A172 (cell line): ENCODE measurements at places on chromosomes 7 and 10.

GRCh38 chr10:31612082-31612481 is 293.1 kb downstream of the ZEB1 start:
- no peak for DNase-seq

DNA sequence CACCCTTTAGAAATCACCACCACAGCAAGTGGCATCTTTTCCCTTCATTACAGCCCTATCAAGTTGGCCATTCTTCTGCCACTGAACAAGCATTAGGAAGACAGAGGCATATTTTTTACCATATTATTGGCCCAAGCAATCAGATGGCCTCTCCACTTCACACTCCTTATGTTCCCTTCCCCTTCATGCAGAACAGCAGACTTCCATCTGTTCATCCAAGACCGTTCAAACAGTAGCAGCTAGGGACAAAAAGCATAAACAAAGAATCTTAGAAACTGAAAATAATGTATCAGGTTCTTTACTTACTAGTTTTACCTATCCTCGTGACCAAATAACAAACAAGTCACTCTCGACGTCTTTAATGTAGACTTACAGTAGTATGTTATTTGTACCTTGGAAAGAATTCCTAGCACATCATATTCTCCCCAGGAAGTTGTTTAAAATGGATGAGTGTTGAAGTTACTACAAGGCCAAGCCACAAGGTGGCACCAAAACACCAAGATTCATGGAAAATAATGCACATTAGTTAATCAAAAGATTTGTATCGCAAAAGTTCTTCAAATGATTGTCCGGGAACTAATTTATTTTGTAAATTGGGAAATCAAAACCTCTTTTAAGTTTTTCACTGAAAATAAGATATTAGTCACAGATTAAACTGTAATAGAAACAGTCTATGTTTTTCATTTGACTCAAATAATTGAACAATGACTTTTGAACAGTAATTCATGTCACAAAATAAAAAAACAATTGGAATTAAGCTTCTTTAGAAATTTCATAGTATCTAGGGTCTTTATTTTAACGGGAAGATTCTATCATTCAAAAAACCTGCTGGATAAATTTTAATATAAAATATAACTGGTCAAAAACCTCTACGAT is 112.1 kb downstream of the VPS41 start:
- peak; percentile 72 for DNase-seq

- peak; percentile 97 for DNase-seq
Measured at GRCh38 chr7:4631380-4632179, 50.5 kb upstream of the FOXK1 start.

DNA sequence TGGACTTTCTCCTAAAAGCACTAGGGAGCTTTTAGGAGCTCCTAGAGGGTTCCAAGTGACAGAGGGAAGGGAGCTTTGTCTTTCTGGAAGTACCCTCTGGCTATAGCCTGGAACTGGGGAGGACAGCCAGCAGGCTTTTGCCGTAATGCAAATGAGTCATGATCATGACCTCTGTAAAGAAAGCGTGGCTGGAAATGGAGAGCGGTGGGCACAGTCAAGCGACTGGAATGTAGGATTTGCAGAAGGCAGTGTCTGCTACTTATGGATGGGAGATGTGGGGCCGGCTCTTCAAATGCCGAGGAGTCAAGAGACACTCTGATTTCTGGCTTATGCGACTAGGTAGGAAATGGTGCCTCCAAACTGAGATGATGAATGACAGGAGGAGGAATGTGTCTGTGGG is 34.6 kb upstream of the PLPP4 start:
- DNase-seq, result peak; percentile 81

DNA sequence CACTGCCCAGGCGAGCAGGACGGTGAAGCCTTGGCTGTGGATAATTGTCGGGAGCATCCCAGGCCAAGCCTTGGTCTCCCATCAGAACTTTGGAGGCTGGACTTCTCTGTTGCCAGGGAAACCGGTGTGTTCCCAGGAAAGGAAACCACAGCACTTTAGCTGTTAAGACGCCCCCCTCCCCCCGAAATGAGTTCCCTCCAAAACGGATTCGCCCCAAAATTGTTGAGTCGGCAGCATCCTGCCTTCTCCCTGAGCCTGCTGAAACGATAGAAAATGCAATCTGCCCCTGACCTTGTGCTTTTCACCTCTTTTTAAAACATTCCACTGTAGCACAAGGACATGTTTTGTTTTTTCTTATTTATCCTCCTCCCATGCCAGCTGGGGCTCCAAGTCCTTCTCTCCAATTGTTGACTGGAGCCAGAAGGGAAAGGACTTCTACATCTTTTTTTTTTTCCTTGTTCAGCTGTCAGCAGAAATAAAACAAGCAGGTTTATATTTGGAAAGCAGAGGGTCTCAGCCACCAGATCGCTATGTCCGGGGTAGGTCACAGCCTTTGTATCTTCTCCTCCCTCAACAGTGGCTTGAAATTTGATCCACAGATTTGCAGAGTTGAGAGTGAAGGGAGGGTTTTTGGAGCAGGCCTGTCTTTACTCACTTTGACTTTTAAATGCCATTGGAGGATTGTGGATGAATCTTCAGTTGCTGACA is 116.5 kb downstream of the ZMIZ1 start:
- DNase-seq, result no peak

GRCh38 chr7:104956753-104957450 is 57.1 kb upstream of the KMT2E start:
- DNase-seq, result peak; percentile 65

DNA sequence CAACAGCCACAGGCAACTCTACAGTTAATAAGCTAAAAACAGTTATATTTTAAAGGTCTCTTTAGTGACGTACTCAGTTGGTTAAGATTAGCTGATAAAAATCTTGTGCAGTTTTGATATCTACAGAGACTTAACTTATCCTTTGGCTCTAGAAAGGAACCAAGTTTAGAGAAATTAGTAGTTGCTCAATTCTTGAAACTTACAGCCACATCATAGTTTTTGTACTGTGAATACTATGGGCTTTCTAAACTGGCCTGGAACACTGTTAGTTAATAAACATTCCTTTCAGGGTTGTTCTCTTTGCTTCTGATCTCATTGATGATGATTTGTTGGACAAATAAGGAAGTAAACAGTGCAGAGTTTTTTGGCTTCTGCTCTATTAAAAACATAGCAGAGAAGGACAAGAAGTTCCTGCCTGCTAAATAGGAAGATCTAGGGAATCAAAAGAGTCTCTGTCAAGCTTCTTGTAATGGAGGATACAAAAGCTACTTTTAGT is 73.1 kb downstream of the MKLN1 start:
- no peak for DNase-seq

- peak; percentile 94 for DNase-seq
Measured at GRCh38 chr7:6419310-6419773, 28.4 kb downstream of the DAGLB start.
